ENCODE measurements at places on chromosomes 1 and 21.

DNA sequence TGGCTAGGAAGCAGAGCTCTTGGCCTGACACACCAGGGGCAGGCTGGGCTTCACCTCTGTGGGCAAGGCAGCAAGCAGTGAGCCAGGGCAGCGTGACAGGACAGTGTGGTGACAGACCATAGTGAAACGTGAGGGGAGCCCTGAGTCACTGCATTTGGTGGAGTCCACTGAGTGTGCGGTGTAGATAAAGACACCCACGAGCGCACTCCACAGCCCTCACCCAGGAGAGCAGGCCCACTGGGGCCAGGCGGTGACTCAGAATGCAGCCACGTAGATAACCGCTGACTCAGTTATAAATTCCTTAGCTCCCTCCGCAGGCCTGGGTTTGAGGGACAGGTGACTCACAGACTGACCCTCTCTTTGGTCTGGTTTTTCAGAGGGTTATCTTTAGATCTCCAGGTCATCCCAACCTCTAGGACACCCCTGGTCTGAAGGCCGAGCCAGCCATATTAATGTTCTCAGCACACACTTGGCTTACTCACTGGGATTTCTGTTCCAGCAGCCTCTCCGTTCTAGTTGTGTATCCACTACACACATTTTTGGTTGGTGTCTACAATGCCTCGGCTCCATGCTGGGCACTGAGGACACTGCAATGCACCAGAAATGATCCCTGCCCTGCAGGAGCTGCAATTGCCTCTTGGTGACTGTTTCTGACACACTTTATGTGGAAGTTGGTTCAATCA lies 90.2 kb upstream of the TSPAN2 start:
- peak; percentile 83 for DNase-seq

DNA sequence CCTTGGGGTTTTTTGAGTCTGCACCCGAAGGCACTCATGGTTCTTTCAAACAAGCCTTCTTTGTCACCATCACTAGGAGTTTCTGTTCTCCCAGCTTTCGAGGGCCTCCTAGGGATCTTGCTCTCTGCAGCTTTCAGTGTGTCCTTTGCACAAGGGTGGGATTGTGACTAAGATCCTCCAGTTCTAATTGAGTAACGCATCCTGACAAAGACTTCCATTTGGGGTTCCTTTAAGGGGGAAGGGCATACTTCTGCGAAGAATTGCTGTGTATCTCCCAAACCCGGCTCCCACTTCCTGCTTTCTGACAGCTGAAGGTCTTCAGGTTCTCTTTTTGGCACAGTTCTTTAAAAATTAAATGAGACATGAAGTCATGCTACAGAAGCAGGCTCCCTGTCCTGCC lies 139.4 kb downstream of the EDEM3 start:
- DNase-seq, result no peak

DNA sequence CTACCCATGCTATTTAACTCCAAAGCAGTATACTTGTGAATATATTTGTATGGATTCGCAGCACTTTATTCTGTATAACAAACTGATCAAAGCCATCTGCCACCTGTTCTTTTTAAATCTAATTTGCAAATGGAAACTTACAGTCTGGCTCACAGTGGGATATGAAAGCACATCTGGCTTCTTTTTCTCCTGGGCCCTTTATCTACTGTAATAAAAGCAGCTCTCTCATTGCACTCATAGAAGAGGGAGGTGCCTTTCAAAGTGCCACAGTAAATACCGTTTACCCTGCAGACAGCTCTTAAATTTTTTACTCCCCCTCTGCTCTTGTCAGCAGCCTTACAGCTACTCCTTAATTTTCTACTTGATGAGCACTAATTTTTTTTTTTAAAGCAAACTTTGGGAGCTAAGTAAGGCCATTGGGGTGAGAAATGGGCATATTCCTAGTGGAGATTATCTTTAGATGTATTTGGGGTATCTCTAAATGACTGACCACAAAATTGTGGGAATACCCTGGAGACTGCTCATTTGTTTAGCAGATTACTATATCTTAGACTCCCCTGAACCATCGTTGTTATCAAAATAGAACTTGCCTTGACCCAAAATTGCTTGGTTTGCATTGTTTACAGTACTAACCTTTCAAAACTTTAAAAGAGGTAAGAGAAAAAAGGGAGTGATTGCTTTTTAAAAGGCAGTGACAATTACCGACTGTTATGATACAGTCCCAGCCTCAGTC lies 110.1 kb downstream of the VPS13D start:
- no peak for DNase-seq

- DNase-seq, result no peak
These were observed 6.6 kb upstream of the LRRC3 start for GRCh38 chr21:44448651-44449131.

- no peak for DNase-seq
These were observed 183.5 kb downstream of the RERE start for GRCh38 chr1:8633741-8634501.

- no peak for DNase-seq
These were observed 16.9 kb downstream of the MATN1 start for GRCh38 chr1:30706528-30706927.

GRCh38 chr1:9996624-9997582 lies at the start of gene RBP7:
TSS of gene RBP7 (plus strand) at chr1:9997228. CDS start at chr1:9997259, 31 bp downstream.
- no peak for DNase-seq

DNA sequence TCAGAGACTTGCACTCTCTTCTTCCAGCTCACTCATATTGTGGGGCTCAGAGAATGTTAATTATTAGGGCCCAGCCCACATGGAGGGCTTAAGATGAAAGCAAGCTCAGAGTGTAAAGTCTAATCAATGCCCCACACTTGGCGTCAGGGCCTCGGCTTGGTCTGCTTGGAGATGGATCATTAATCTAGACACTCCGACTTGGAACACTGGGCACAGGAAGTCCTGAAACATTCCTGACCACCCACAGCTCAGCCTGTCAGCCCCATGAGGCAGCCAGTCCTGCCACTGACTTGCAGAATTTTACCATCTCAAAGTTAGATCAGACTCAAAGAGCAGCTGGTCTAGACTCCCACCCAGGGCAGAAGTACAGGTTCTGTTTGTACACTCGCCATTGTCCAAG lies 69.8 kb upstream of the TRABD2B start:
- DNase-seq, result no peak

- no peak for DNase-seq
These were observed 65.5 kb downstream of the EPHB2 start for GRCh38 chr1:22776035-22776613.

- DNase-seq, result no peak
These were observed 96.4 kb upstream of the KCNJ6 start for GRCh38 chr21:38012672-38013071.

- DNase-seq, result no peak
These were observed 56.2 kb downstream of the NTNG1 start for GRCh38 chr1:107196973-107197562.

DNA sequence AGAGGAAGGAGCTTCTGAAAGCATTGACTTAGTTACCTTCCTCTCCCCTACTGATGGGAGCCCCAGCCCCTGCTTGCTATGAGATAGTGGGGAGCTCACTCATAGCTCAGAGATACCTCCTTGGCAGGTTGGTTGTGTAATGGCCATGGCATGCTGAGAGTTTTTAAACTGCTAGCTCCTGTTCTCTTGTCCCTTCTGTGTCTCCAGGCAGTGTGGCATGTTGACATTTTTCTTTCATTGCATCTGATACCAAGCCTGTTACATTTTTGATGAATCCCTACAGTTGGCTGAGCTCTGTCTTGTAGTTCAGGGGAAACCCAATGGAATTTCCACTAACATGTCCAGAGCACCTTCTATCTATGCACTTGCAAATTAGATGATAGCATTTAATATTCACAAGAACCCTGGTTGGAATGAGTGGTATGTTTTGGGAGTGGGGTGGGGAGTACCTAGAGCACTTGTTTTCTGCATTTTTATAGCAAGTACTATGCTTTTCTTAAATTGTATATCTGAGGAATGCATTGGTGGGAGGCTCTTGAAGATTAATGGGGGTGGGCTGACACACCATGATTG lies 39.1 kb upstream of the EFCAB14 start:
- DNase-seq, result no peak

DNA sequence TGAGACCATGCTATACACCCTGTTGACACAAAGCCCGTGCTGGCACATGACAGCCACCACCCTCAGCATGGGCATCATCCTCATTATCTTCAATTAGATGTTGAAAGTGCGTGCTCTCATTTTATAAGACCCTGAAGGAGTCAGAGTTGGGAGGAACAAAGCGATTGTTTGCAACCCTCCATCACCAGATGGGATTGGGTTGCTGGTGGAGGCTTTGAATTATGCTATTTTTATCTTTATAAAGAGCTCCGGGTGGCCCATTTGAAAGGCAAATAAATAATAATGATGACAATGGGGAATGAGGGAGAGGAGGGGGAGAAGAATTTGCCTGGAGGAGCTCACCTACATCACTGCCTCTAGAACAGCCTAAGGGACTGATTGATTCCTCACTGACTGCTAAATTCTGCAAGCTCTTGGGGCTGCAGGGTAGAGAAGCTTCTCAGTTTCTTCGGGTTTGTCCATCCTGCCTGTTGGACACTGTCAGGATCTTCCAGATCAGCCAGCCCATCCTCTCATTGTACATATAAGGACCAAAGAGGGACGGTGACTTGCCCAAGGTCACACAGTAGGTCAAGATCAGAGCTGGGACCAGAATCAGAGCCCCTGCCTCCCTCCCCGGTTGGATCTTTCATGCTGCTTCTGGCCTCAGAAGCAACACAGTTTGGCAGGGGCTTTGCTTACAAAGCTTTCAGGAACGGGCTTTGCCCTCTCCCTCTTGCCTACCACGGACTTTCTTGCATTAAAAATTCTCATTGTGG lies 130.9 kb upstream of the ZBTB40 start:
- no peak for DNase-seq

DNA sequence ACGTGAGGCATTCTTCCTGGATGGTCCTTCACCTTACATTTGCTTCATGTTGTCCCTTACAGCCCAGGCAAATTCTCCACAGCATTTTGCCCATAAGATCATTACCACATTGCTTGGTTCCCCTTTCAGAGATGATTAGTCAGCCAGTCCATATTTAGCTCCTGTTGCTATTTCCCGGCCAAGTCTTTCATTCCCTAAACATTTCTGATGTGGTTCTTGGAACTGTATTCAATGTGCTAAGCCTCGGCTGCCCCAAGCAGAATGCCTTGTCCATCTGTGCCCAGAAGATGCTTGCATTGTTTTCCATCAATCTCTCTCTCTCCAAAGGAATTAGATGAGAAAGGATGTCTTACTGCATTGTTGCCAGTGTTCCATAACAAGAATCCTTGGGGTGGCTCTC lies 420.9 kb upstream of the CAMK1G start:
- peak; percentile 12 for DNase-seq

GRCh38 chr1:156383023-156383422 lies 14.0 kb downstream of the RHBG start:
- no peak for DNase-seq

DNA sequence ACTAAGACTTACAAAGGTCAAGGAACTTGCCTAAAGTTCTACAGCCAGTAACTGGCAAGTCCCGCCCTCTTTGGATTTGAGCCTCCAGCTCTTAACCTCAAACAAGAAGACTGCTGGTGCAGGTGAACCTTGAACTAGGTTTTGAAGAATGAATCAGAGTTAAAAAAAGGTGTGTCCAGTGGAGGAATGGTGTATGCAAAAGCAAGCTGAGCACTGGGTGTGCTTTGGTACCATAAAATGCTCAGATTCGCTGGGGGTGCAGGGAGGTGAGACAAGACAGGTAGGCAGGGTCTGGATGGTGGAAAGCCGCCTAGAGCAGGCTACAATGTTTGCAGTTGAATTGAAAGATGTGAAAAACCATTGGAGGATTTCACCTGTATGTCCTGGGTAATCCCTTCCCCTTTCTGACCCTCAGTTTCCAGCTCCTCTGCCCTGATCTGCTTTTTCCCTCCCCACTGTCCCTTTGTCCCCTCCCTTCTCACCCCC lies 39.8 kb downstream of the FOXD2 start:
- no peak for DNase-seq

GRCh38 chr1:234684856-234685255 lies 74.9 kb upstream of the IRF2BP2 start:
- DNase-seq, result no peak

- no peak for DNase-seq
These were observed 155.0 kb upstream of the RUNX1 start for GRCh38 chr21:35204125-35204524.

- no peak for DNase-seq
These were observed 741 bp downstream of the DUSP10 start for GRCh38 chr1:221740993-221741702.

DNA sequence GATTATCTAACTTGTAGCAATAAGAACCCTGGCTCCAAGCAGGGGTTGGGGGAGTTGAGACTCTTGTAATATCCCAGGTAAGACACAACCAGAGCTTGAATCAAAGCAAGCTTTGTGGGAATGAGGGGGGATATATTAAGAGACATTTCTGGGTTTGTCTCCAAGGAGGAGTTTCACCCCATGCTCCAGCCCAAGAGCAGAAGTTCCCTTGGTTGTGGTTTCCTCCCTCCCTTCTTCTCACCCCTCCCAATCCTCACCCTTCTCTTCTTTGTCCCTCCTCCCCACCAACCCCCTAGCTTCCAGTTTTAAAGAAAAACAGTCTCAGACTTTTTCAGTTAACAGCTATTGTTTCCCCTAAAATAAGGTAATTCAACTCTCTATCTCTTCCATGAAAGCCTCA lies 11.9 kb downstream of the TRAF3IP3 start:
- no peak for DNase-seq

DNA sequence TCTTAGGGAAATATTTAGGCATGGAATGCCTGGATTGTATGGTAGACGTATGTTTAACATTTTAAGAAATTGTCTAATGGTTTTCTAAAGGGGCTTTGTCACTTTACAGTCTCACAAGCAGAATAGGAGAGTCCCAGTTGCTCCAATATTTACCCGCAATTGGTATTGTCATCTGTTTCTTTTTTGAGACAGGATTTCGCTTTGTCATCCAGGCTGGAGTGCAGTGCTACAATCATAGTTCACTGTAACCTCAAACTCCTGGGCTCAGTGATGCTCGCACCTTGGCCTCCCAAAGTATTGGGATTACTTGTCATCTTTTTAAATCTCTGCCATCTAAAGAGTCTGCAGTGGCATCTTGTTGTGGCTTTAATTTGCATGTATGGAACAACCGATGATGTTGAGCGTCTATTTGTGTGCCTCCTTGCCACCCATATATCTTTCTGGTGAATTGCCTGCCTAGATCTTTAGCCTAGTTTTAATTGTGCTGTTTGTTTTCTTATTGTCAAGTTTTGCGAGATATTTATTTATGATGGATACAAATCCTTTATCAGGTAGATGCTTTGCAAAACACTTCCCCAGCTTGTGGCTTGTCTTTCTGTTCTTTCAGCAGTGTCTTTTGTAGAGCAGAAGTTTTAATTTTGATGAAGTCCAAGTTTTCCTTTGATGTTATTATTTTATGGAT lies 32.0 kb upstream of the EDARADD start:
- no peak for DNase-seq

DNA sequence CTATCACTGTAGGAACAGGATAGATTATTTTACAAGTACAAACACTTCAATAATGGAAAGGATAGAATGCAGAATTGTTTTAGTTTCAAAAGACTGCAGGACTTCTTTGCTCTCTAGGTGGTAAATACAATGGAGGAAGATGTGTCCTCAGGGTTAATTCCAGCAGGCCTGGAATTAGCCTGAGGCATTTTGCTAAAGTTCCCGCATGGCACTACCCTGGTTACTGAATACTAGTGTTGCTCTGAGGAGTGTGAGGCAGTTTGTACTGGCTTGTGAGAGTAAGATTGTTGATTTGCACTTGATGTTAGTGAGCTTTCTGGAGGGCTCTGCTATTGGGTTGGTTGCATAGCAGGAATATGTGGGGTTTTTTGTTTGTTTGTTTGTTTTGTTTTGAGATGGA lies 61.4 kb downstream of the FASLG start:
- DNase-seq, result no peak

GRCh38 chr1:232409584-232409983 lies 220.3 kb downstream of the SIPA1L2 start:
- DNase-seq, result no peak

- no peak for DNase-seq
These were observed 165.4 kb downstream of the PLXNA2 start for GRCh38 chr1:208078752-208079151.

GRCh38 chr1:79293611-79294010 lies 287.1 kb upstream of the ADGRL4 start:
- DNase-seq, result no peak

All from AG04449 (cell line).